Bone marrow (tissue), 2 donors: ENCODE measurements at places on chromosomes 5 and 9.
A peak's percentile ranks its signal among the peaks of the same experiment; 100 is the strongest.

- DNase-seq, result no peak
Observed at GRCh38 chr5:177130211-177131018, 3.2 kb upstream of the NSD1 start.

DNA sequence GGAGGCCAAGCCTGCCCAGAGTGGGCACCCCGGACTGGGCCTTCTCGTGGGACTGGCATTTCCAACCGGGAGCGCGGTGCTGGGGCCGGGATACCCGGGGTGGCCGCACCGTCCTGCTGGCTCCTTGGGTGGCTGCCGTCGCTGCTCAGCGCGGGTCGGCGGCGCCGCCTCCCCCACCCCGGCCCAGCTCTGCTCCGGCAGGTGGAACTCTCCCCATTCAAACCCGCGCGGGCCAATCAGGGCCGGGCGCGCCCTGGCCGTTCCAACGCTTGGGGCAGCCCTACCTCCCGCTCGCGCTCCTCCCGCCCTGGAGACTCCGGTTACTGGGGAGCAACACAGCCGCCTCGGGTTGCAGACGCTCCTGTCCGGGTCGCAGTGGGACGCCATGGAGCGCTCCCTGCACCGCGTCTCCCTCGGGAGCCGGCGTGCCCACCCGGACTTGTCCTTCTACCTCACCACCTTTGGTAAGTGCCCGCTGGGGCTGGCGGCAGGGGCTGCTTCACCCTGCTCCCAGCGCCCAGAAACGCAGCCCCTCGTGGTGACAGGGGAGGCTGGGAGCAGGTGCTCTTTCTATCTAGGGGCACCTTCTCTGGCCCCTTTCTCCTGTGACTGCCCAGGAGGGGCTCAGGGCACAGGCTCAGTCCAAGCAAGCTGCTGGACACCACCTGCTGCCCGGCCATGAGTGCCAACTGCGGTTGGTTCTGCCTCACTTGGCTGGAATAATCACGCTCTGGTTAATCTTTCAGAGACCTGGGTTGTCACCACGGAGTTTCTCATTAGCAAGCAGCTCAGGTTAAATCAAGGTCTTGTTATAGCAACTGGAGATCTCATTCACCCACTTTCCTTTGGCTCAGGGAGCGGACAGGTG, at the start of gene RGS3:
RGS3 (plus strand) TSS at position 310 of the 868 bp plus-strand sequence; CDS start at position 386, 76 bp downstream.
- no peak for DNase-seq

GRCh38 chr5:35608881-35609779, 8.5 kb upstream of the SPEF2 start:
- DNase-seq, result no peak

- no peak for DNase-seq
Observed at GRCh38 chr5:81097713-81098112, 135.4 kb upstream of the CKMT2 start.

DNA sequence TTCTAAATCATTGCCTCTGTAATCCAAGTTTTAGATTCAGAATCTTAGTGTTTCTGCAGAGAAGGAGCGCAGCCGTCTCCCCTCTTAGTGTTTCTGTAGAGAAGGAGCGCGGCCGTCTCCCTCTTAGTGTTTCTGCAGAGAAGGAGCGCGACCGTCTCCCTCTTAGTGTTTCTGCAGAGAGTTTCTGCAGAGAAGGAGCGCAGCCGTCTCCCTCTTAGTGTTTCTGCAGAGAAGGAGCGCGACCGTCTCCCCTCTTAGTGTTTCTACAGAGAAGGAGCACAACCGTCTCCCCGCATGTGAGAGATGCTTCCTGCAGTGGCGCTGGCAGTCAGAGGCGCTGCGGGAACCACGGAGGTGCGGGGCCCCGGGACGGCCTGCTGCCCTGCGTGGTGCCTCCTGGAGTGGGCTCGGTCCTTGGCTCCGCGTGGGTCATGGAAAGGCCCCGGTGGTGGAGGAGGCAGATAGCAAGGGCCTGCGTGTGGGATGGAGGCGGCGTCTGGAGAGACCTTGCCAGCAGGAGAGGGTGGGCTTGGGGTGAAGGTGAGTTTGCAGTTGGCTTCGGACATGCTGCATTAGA, 10.9 kb downstream of the CEP72 start:
- DNase-seq, result no peak

DNA sequence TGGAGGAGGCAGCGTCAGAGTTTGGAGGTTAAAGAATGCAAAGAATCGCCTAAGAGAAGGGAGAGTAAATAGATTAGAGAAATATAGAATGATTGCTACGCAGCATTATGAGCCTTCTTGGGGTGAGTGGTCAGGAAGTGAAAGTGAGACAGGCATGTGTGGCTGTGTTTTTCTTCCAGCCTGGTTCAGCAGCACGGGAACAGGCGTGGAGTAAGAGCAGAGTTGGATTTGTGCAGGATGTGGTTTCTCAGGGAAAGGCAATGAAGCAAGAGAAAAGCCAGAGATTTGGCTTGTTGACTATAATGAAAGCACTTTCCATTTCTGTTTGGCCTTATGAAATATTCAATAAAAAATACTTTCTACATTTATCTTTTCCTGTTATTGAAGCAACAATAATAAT, 34.3 kb upstream of the FRMD3 start:
- no peak for DNase-seq

DNA sequence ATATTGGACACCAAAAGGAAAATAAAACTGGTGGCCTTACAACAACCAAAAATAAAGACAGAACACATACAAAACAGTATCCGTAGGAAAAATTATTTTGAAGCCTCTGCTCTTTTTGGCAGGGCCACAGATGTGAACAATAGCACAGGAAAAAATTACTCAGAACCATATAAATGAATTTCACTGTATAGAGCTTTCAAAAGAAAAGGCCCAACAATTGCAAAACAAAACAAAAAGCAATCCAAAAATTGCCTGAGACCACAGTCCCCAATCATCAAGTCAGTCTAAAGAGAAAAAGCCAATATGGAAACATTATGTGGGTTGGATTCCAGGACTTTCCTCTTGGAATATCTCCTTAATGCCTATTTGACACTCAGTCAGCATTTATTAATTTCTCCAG, 243.8 kb downstream of the CEMIP2 start:
- DNase-seq, result no peak

DNA sequence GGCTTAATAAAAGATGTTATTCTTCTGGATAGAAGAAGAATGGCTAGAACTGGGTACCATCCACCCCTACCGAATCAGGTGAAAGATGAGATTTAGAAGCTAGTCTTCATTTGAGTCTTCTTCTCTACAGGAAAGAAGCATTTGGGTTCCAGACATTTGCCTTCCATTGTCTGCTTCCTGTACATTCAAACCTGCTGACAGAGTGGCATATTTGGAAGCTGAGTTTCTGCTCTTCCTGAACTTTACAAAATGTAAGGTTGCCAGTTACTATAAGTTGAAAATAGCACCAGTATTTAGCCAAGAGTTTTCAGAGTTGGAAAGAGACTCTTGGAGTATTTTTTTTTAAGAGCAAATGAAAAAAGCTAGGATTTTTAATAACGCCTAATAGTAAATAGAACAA, 525.4 kb upstream of the TLE4 start:
- DNase-seq, result no peak

GRCh38 chr9:5608298-5609225, 20.3 kb upstream of the RIC1 start:
- DNase-seq, result no peak

- no peak for DNase-seq
Observed at GRCh38 chr5:103098993-103099392, 20.9 kb downstream of the GIN1 start.

GRCh38 chr9:36755019-36755418, 182.3 kb downstream of the MELK start:
- no peak for DNase-seq

GRCh38 chr5:143732402-143732801, 79.6 kb upstream of the HMHB1 start:
- no peak for DNase-seq

- DNase-seq, result no peak
Observed at GRCh38 chr9:16426716-16427115, 443.8 kb downstream of the BNC2 start.

GRCh38 chr5:82183828-82184227, 94.3 kb downstream of the RPS23 start:
- DNase-seq, result no peak

DNA sequence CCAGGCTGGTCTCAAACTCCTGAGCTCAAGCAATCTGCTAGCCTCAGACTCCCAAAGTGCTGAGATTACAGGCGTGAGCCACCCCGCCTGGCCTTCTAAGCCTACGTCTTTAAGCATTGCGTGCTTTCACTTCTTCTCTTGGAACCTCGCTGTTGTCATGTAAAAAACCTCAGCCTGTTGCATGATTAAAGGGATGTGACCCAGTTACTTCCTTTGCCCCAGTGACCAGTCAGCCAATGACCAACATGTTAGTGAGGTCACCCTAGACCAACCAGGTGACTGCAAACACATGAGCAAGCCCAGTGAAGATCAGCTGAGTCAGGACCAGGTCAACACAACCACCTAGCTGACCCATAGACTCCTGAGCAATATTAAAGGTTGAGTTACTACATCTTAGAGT, 10.5 kb downstream of the KIF4B start:
- DNase-seq, result no peak

GRCh38 chr9:38015266-38015665, 53.8 kb downstream of the SHB start:
- no peak for DNase-seq

DNA sequence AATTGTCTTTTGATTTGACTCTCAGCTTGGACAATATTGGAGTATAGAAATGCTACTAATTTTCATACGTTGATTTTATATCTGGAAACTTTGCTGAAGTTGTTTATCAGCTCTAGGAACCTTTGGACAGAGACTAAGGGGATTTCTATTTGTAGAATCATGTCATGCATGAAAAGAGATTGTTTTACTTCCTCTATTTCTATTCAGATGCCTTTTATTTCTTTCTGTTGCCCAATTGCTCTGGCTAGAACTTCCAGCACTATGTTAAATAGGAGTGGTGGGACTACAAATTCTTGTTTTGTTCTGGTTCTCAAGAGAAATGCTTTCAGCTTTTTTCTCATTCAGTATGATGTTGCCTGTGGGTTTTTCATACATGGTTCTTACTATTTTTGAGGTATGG, 112.8 kb upstream of the CDH12 start:
- no peak for DNase-seq

- DNase-seq, result no peak
Observed at GRCh38 chr9:116904165-116904564, 217.1 kb downstream of the TRIM32 start.

GRCh38 chr5:67879620-67880510, 335.7 kb upstream of the PIK3R1 start:
- DNase-seq, result no peak

GRCh38 chr5:107293541-107294210, 377.1 kb downstream of the EFNA5 start:
- DNase-seq, result no peak

GRCh38 chr9:27377811-27378456, 81.0 kb upstream of the EQTN start:
- DNase-seq, result no peak

DNA sequence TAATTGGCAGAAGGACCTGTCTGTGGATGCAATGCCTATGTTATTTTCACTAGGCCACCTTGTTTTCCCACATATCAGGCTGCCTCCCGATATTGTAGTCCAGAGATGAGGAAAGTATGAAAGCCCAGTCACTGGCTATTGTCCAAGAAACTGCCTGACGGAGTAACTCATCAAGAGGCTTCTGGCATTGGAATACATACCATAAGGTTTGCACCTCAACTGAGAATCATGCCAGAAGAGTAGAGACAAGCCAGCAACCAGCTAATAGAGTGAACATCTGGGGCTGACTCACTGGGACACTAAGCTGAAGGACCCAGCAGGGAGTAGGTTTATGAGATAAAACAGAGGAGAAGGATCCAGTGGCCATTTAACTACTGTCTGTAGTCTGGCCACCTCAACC, 137.2 kb upstream of the FST start:
- DNase-seq, result no peak

GRCh38 chr9:15416880-15417279, 5.8 kb upstream of the SNAPC3 start:
- DNase-seq, result no peak

DNA sequence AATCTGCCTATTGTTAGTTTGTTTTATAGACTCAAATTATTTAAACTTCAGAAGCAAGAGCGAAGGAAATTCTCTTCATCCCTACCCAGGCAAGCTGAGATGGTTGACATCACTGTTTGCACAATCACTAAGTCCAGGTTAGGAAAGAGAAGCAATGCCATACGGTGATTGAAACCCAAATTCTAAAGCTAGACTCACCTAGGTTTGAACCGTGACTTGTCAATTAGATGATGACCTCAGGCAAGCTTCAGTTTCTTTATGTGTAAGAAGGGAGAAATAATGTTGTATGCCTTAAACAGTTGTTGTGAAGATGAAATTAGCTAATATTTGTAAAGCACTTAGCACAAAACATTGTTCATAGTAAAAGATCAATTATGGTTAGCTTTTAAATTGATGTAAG, 96.5 kb upstream of the ANKRD55 start:
- DNase-seq, result no peak

GRCh38 chr5:94736498-94736897, 118.0 kb downstream of the SLF1 start:
- DNase-seq, result no peak

DNA sequence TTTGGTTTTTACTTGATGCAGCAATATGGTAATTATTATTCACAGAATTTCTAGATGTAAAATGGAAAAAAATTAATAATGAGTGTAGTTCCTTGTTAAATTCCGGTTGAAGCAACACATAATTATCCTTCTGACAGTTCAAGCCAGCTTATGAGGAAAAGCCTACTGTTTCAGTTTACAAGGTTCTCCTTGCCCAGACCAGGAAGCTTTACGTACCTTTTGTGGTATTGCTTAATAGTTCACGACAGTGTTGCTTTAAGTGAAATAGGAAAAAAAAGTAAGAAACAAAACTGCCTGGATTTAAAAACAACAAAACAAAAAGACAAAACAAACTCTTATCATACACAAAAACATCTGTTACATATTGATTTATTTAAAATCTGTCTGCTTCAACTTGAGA, 547.3 kb upstream of the C9orf72 start:
- no peak for DNase-seq

DNA sequence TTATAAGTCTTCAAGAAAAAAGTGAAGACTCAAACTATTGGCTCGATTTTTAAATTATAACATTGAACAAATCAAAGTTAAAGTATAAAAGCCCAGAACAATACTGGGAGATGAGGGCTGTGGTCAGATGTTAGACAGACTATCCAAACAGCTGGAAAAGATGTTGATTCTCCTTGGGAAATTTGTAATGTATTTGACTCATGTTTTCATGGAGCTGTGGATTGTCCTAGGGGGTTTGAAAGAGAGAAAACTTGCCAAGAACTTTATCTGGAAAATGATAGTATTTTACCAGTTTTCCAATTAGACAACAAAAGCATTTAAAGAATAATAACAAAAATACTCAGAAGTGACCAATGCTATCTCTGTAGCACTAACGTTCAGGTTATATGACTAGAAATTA, 339.2 kb downstream of the ARL15 start:
- no peak for DNase-seq

DNA sequence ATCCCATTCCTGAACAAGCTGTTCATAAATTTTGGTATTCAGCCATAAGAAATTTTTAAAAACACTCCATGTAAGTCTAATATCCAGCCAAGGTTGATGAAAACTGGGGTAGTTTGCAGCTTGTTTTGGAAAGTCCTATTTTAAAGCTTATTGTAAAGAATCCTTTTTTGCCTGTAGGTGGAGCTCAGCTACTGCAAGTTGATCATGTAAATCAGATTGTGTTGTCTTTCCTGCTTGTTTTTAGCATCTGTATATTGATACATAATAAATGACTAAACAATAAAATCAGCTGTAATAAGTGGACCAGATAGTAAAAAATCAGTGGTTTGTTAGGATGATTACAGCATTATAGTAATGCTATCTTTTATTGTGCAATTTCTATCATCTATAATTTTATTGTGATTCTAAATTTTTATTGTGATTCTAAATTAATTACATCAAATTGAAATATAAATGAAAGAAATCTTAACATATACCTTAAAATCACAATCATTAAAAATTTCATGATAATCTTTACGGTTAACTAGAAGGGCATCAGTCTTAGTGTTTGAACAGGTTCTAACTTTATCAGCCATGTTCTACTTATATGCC, 42.4 kb downstream of the CWC27 start:
- peak; percentile 35 for DNase-seq
